ENCODE measurements at places on chromosomes 4 and X.
A peak's percentile ranks its signal among the peaks of the same experiment; 100 is the strongest.

GRCh38 chr4:136342666-136343065 is 1189.6 kb downstream of the PCDH18 start:
- DNase-seq = no peak

DNA sequence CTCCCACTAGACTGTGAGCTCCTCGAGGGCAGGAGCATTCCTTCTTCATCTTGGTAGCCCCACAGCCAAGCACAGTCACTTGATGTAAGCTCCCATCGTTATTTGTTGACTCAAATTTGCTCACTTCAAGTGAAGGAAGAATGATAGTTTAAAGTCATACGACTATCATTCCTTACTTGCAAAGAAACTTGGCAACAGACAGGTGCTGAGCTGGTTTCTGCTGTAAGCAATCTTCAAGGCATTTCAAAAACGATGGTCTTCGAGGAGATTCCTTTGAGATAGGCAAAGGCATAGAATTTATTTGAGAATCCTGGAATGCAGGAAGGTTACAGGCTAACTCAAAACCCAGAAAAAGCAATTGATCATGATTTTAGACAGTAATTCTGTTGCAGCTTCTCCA is 64.8 kb downstream of the QDPR start:
- peak; percentile 12 for DNase-seq

DNA sequence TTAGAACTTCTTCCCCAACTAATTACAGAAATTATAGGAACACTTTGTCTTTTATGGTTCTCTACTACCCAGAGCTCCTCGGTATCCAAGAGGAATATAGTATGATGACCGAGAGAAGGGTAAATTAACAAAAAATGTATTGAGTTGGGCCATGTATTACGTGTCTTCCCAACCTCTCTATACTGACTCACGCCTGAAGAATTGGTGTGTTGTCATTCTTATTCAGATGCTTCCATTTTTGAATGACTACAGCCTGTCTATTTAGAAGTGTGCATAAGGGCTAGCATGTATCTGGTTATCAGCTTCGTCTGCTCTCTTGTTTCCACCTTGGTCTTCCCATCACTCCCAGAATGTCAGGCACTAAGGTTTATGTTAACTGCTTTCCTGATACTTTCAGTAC is 24.5 kb upstream of the SCD5 start:
- DNase-seq = peak; percentile 10

DNA sequence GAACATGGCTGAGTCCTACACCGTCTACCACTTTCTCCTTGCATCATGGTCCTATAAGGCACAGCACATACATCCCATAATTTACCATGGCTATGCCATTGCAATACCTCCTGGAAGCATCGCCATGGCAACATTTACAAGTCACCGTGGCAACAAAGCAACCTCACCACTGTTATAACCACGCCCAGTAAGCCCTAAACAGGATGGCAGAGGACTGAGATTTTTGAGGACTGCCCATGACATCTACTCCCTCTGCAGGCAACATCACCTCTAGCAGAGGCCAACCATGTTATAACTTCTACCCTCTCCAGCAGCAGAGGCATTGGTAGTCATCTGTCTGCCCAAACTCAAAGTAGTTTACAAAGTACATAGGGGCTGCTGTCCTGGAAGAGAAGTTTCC is 29.7 kb downstream of the BCOR start:
- peak; percentile 62 for DNase-seq

GRCh38 chrX:142251202-142251601 is 46.1 kb upstream of the MAGEC2 start:
- DNase-seq = peak; percentile 4

- no peak for DNase-seq
Observed at GRCh38 chr4:1404573-1405253, 1.5 kb downstream of the NKX1-1 start.

DNA sequence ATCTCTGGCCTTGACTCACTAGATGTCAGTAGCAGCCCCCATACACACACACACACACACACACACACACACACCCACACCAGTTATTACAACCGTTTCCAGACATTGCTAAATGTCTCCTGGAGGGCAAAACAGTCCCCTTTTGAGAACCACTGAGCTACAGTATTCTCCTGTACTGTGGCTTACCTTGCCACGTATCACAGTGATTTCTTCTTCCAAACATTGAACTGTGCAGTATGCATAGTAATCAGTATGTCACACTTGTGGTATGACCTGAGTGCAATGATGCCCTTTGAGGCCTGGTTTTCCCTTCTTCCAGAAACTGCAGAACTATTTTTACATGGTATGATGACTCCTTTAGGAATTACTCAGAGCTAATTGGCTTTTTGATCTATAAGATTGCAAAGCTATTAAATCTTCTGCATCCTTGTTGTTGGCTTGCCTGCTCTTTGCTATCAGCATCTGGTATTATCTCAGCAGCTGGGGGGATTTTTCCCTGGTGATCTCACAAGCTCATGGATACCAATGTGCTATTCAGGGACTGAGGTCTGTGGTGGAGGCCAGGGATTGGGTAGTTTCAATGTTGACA is 3.6 kb upstream of the THOC2 start:
- DNase-seq = peak; percentile 50

GRCh38 chrX:39442332-39442731 is 641.1 kb downstream of the MID1IP1 start:
- DNase-seq = no peak

- DNase-seq = no peak
Observed at GRCh38 chrX:50700921-50701320, 113.1 kb downstream of the SHROOM4 start.

GRCh38 chr4:28075401-28075956 is 1214.8 kb downstream of the STIM2 start:
- DNase-seq = no peak

DNA sequence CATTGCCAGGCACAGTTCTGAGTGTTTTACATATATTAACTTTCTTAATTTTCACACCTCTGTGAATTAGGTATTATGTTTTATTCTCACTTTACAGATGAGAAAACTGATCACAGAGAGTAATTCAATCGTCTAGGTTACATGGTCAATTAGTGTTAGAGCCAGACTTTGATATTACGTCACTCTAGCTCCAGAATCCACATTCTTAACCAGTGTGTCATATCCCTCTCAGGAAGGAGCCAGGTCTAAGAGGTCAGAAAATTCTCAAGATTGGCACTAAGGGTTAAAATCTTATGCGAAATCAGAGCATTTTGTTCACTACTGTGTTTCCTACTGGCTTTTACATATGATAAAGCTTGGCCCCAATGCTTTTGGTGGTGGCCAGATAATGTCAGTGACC is 7.4 kb downstream of the DMP1 start:
- DNase-seq = peak; percentile 79

DNA sequence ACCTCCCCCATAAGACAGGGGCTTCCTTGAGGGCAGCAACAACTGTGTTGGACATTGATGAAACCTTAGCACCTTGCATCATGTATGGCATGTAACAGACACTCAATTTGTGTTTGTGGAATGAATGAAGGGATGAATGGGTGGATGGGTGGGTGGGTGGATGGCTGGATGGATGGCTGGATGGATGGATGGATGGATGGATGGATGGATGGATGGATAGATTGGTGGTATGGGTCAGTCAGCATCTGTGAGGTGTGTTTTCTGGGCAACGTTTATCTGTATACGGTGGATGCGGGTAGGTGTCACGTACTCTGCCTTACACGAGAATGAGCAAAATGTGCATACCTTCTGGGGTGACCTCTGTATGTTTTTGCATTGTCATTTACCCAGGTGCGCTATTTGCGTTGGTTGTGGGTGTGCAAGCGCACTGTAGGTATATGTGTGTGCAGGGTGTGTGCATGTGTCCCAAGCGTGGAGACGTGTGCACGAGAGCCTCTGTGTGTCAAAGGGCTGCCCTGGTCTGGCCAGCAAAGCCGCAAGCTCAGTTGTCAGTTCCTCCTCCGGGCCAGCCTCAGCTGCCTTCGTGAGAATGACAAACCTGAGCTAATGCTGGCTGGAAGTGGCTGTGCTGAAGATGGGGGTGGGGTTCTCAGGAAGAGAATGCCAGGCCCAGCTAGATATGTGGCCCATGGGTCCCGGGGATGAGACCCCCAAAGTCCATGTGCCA is 26.5 kb downstream of the ELF4 start:
- no peak for DNase-seq

DNA sequence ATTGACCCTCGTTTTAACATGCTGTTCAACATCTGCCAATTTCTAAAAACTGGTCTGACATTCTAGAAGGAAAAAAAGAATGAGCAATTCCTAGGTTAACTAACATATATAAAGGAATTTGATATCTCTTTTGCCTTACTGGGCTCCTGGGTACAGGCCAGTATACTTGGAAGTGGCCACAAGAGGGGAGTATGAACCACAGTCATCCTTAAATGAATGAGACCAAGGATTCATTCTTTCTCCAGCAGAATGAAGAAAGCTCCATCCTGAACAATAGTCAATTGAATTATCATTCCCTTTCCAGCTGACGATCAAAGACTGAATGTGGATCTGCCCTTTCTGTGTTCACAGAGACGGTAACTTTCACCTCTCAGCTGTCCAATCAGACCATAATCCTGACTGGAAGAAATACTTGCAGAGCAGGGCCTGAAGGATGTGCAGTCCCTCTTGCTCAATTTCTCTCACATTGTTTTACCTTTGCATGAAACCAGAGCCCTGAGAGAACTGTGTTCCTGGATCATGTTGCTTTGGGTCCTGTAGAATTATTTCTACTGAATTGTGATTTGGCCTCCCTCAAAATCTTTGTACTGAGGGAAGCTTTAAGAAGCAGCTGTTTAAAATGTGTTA is 14.8 kb upstream of the SPARCL1 start:
- peak; percentile 39 for DNase-seq

- DNase-seq = no peak
Observed at GRCh38 chr4:127643791-127644190, 11.0 kb downstream of the INTU start.

DNA sequence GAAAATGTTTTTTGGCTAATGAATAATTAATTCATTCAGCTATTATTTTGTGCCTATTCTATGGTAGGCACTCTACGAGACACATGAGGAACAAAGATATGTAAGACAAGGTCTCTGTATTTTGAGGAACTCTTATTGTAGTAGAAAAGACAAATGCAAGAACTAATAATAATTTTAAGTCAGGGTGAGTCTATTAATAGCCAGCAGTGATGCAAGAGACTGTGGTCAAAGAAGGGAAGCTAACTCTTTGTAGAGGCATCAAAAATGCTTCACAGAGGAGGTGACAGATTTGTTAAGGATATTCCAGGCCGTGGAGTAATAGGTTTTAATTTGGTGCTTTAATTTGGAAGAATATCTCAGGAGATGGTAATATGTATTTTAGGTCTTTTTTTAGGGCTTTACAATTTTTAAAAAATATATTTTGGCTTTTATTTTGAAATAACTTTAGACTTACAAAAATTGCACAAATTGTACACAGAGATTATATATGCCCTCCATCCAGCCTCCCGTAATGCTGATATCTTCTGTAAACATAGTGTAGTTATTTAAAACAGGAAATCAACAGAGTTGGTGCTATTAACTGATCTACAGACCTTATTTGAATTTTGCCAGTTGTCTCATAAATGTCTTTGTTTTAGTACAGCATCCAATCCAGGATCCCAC is 48.1 kb downstream of the DCLK2 start:
- DNase-seq = peak; percentile 33

DNA sequence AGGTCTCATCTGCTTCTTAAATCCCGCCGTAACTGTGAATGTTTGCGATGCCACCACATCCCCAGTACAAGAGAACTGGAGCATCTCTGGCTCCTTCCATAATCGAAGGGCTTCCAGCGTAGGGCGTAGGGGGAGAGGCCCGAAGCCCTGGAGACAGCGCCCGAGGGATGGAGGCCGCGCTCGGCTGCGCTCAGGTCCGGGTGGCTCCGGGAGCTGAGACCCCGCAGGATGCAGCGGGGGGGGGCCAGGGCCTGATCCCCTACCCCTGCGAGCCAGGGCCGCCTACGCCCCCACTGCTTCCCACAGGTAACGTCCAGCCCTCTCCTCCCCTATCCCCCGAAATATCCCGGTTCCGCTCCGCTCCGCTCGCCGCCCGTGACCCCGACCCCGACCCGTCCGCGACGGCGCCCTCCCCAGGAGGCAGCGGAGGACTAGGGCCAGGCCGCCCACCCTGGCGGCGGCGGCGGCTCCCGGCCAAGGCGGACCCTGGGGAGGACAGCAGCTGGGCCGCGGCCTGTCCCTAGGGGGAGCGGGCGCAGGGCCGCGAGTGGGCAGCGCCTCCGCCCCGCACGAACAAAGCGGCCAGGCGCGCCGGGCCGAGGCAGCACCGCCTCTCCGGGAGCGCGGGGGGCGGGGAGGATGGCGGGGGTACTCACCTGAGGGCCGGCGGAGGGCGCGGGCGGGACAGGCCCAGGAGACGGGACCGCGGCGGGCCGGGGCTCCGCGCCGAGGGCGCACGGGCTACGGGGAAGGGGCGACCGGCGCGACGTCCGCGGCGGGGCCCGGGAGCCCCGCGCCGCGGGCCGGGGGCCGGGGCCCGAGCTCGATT is 723 bp downstream of the WDFY3 start:
- DNase-seq = peak; percentile 27

- no peak for DNase-seq
Observed at GRCh38 chr4:109698656-109699055, 4.6 kb downstream of the CASP6 start.

- DNase-seq = no peak
Observed at GRCh38 chrX:23644744-23645143, 22.5 kb upstream of the PRDX4 start.

GRCh38 chr4:71765350-71765749 is 18.5 kb downstream of the GC start:
- DNase-seq = no peak

GRCh38 chr4:107640197-107640596 is 79.8 kb downstream of the PAPSS1 start:
- no peak for DNase-seq

Measured in RPMI7951 (cell line).